ENCODE measurements at places on chromosomes 6 and 20.

DNA sequence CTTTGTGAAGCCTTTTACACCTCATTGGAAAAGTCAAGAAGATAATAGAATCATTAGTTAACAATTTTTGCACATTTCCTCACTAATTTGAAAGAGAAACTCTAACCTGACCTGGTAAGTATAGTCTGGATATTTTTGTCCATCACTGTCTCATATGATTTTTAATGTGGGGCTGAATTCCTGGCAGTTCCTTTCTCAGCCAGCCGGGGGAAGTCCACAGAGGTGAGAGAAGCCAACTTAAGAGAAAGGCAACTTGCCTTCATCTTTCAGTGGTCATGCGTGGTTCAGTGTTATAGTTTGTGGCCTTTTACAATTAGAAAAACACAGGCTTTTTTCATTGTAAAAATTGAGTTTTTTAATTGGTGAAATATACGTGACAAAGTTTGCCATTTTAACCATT lies 80.6 kb downstream of the CDYL start:
- no peak for DNase-seq

DNA sequence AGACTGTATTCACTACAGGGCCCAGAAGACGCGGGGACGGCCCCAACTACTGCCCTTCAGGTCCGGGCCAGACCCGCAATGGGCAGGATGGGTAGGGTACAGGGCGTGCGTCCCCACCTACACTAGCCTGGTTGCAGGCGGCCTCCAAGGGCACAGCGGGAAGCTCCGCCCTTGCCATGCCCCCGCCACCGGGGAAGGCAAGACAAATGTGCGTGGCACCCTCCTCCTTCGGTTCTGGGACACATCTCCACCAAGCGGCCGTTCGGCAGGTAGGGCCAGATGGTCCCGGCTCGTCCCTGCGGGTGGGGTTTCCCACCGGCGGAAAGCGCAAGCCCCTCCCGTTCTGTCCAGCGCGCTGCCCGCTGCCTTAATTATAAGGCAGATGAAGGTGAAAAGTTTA lies 5.6 kb downstream of the NXT1 start:
- DNase-seq: no peak

DNA sequence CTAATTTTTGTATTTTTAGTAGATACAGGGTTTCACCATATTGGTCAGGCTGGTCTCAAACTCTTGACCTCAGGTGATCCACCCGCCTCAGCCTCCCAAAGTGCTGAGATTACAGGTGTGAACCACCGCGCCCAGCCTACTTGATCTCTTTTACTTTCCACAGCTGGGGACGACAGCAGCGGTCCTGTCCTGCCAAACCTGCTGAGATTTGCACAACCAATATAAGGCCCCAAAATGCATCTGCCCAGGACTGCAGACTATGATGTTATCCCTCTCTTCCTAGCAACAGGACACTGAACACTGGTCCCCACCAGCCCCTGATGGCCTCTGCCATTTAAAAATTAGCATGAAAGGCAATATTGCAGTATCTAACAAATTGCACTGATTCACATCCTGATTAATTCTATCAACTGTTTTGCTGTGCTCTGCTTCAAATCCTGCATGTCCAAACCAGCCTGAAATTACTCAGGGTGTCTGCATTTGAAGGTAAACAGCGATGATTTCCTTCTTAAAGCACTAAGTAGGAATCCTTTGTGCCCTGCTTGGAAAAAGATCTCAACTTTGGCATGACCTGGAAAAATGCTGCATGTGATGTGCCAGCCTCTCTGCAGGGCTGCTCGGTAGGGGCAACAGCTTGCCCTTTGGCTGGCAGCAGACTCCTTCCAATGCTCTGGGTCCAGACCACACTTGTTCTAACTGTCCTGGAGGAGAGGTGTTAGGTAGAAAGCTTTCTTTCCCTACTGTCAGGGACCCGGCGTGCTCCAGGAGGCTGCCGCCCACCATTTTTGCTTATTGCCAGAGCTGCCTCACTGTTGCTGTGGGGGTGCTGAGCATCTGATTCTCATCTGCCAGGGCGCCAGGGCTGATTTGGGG lies 27.4 kb upstream of the PXDC1 start:
- DNase-seq: no peak

GRCh38 chr6:148288541-148288940 lies 54.1 kb upstream of the SASH1 start:
- DNase-seq: no peak

GRCh38 chr6:28207510-28208110 lies 17.5 kb upstream of the ZSCAN9 start:
- DNase-seq: no peak

- peak; percentile 7 for DNase-seq
Observed at GRCh38 chr6:4805553-4806336, 29.5 kb downstream of the CDYL start.

All from activated effector memory CD4-positive, alpha-beta T cell treated with Interleukin-2 at 50 U/mL for 16 hours (primary cell).